Right lobe of liver (tissue), 6 donors: ENCODE measurements at places on chromosomes 16 and 17.
A peak's percentile ranks its signal among the peaks of the same experiment; 100 is the strongest.

DNA sequence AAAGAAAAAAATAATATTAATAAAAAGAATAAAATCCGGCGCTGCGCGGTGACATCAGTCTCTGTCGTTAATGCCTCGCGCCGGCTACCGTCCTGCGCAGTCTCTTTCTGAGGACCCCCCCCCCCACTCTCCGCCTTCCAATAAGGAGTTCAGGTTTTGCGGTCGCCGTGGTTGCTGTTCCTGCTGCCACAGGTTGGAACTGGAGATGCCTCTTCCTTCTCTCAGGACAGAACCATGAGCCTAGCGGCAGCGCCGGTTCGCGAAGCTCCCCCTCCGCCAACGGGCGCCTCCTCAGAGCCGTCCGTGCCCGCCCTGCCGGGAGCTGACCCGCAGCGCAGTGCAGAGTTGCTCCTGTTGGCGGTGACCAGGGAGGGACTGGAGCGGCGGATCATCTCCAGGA, 2093.4 kb downstream of the TP53TG3F start:
- DNase-seq: no peak

GRCh38 chr16:12186774-12187335, 210.3 kb downstream of the SNX29 start:
- peak; percentile 80 for DNase-seq

DNA sequence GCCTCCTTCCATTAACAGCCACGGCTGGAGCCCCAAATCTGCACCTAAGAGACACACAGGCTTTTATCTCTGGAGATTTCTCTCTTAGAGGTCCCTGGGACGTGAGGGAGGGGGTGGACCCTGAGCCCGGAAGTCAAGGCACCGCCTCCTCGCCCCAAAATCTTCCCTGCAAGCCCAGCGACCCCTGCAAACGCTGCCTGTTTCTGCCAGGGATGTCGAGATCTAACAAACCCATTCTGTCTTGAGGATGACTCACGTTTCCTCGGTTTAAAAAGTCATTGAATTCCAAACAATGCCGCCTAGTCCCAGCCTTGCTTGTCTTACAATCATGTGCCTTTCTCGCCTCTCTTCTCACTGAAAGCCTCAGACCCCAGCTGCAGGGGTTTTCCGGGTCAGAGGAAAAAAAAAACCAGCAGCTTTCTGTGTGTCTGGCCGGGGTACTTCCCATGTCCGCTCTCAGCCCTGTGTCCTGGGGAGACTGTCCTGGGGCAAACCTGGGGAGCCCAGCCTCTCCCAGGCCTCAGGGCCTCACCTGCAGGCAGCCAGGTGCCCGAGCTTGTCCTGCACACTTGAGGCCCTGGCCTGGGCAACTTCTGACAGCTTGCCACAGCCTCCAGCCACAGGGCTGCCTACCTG, 15.4 kb downstream of the ARL2BP start:
- peak; percentile 42 for DNase-seq

- DNase-seq: no peak
Measured at GRCh38 chr16:57316390-57317017, 32.0 kb upstream of the PLLP start.

GRCh38 chr16:75942351-75942750, 216.1 kb upstream of the CPHXL start:
- DNase-seq: no peak

GRCh38 chr17:29682987-29683386, 60.3 kb upstream of the CORO6 start:
- no peak for DNase-seq

DNA sequence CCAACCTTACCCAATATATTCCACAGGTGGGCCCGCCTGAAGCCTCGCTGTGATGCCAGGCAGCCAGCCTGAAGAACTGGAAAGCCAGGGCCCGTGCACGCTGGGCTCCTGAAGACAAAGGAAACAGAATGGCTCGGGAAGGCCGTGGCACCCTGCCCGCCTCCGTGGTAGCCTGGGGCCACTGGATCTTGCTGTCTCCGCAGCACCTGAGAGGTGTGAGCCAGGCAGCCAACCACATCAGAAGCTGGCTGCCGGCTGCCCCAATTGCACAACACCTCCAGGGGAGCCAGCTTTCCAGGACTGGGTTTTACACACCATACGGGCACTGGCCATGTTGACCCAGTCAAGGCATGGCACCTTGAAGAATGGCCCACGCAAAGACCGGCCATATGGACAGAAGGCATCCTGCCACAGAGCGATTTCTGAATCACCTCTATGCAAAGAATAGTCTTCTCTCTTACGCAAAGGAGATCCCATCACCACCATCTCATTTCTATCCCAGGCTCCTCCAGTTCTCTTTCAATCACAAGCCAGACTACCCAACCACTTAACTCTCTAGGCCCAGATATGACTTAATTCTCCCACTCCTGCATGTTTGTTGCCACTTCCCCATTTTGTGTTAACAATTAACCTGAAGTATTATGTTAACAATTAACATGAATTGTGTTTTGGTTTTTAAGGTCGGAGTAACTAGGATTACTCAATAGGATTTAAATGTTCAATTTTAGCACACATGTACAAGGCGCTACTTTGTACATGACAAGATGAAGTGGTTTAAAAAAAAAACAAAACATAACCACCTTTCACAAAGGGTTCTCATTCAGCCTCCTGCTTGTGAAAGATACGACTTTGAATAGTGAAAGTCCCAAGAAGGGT, 32.1 kb downstream of the ZFHX3 start:
- DNase-seq: peak; percentile 92

GRCh38 chr17:32777922-32778321, 99.0 kb downstream of the MYO1D start:
- no peak for DNase-seq

GRCh38 chr17:560432-560873, 154.2 kb downstream of the VPS53 start:
- DNase-seq: no peak

DNA sequence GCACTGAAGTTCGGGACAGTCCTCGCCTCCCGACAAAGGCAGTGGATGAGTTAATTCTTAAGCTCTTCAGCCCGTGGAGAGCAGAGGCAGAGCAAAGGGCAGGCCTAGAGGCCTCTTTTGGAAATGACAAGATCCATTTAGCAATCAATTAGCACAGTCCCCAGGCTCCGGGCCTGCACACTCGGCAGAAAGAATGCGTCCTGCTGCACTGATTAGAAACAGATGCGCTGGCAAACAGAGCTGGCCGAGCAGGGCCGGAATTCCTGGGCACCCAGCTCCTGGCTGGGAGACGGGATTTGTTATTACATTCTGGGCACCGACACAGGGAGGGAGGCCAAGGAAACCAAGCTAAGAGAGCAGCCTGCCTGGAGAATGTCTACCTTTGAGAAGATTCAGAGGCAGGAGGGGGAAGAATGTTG, 162.9 kb downstream of the COPRS start:
- peak; percentile 79 for DNase-seq

DNA sequence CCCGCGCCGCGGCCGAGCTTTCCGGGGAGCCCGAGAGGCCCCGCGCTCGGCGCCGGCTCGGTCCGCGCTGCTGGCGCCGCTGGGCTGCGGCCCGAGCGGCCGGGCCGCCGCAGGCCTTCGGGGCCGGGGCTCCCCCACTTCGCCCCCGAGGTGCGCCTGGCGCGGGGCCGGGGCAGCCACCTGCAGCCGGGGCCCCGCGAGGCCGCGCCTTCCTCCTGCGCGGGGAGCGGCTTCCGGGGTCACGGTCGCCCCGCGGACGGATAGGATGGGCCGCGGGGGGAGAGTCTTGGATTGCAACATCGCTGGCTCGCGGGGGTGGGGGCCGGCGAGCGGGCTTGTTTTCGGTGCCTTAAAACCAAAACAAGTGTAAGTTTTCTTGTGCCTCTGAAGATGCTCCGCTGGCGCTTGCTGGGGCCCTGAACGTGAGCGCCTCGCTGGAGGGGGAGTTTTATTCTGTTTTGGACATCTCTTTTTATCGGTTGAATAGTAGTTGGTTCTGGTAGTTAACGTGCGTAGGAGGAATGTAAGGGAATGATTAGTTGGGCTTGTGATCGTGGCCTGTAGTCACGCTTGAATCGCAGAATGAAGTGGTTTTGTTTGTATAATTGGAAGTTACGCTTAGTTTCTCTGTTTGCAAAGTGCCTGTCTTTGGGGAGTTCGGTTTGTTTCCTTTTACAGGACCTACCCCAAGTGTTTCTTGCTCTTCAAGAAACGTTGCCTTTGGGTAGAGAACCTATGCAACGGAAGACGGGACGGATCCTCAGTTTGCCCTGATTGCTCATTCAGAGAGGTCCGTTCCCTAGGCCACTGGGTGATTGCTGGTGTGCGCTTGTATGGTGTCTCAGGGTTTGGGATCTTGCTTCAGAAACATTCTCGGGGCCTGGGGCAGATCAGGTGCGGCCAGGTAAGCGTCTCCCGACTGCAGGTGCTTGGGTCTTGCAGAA, 724 bp downstream of the UBE2I start:
- DNase-seq: no peak

- DNase-seq: no peak
Measured at GRCh38 chr17:82699551-82699950, 1.1 kb upstream of the RAB40B start.

- no peak for DNase-seq
Measured at GRCh38 chr17:75595920-75596313, 8.3 kb downstream of the MYO15B start.

GRCh38 chr17:37648555-37648954, 5.3 kb upstream of the DDX52 start:
- no peak for DNase-seq

DNA sequence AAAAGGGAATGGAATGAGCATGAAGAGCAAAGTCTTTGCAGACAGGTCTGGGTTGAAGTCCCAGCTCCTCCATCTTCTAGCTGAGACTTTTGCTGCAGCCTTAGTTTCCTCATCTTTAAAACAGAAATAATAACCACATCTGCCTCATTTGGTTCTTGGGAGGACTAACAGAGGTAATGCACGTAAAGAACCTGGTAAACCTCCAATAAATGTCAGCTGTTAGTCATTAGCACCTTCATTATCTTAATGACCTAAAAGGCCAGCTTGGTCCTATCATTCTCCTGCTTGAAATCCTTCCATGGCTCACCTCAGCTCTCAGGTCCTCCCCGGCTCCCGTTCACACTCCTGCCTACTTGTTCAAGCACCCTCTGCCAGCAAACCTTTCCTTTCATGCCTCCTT, 51.8 kb downstream of the SKAP1 start:
- DNase-seq: no peak

DNA sequence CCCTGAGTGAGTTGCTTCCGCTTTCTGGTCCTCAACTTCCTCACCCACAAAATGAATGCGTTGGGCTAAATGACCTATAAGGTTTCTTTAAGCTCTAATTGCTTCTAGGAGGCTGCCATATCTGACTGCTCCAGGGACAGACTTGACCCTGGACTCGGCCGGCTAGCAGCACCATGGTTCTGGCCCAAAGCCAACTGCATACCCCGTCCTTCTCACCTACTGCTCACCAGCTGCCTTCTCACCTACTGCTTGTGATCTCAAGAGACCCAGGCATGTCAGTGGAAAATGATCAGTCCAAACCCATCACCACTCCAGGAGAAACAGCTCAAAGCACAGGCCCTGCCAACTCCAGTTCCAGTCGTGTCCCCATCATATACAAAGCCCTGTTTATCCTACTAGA, 124.3 kb upstream of the IRX5 start:
- no peak for DNase-seq

DNA sequence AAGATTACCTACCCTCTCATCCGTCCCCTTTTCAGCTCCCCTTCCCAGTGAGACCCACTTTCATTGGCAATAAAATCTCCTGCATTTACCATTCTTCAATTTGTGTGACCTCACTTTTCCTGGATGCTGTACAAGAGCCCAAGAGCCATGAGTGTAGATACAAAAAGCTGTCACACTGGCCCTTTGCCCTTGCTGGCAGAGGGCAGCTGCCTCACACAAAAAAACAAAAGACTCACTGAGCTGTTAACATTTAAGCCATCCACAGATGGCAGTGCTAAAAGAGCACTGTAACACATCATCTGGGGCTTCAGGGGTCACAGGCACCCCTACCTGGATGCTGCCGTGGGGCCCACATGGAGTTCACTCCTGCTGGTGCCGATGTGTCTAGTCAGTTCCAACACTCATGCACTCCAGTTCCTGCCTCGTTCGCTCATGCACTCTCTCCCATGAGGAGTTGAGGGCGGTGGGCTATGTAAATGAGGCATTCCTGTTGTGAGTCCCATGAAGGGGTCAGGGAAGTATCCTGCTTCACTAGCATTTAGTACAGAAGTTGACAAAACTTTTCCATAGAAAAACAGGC, 123.1 kb downstream of the CA10 start:
- DNase-seq: no peak

GRCh38 chr17:39995438-39995837, 14.8 kb downstream of the PSMD3 start:
- no peak for DNase-seq

DNA sequence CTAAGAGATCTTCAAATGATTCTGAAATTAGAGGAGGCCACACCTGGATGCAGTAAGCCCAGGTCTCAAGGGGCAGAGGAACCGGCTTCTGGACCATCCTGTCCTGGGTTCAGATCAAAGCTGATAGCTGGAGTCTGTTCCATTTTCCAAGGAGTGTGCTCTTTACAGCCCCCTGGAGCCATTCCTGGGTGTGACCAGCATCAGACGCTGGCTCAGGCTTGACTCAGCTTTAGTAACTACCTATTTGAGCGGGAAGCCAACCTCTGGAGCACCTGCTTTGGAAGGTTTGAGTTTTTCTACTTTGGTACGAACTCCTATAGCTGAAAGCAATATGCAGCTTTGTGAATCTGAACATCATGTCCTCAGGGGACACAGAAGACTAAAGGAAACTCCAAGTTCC, 12.9 kb upstream of the BBS2 start:
- DNase-seq: no peak

- no peak for DNase-seq
Measured at GRCh38 chr16:3881499-3881990, 1.0 kb upstream of the CREBBP start.

DNA sequence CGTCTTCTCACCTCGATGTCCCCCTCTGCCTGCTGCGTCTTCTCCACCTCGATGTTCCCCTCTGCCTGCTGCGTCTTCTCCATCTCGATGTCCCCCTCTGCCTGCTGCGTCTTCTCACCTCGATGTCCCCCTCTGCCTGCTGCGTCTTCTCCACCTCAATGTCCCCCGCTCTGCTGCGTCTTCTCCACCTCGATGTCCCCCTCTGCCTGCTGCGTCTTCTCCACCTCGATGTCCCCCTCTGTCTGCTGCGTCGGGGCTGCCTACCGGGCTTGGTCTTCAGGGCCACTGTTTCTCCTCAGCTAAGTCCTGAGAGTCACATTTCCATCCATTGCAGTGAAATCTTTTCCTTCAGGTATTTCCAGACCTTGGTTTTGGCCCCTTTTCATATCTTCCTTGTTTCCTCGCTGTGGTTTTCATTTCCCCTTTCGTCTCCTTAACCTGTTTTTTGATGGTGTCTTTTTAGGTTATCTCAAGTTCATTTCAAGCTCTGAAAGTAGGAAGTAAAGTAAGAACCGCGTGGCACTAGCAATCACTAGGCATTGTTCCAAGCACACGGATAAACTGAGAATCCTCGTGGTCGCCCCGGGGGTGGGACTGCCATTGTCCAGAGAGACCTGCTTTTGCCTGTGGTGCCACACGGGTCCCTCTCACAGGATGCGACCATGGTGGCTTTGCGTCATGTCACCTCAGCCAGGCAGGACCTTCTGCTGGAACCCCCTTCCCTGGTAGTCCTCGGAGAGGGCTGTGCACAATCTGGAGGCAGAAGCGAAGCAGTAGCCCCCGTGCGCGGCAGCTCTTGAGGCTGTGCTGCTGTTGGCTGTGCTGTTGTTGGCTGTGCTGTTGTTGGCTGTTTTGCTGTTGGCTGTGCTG, 9.5 kb upstream of the ZNF750 start:
- peak; percentile 20 for DNase-seq

- DNase-seq: no peak
Measured at GRCh38 chr17:66667090-66667489, 167.8 kb upstream of the CACNG5 start.

- DNase-seq: no peak
Measured at GRCh38 chr16:73735018-73735417, 561.6 kb upstream of the PSMD7 start.

GRCh38 chr17:3894911-3895343, 2.1 kb upstream of the CAMKK1 start:
- DNase-seq: no peak
